ENCODE measurements at places on chromosomes 3 and 15.

- DNase-seq, result no peak
Measured at GRCh38 chr15:58049520-58050227, 15.8 kb downstream of the ALDH1A2 start.

GRCh38 chr3:7787871-7788828 is 713.5 kb upstream of the LMCD1 start:
- no peak for DNase-seq

DNA sequence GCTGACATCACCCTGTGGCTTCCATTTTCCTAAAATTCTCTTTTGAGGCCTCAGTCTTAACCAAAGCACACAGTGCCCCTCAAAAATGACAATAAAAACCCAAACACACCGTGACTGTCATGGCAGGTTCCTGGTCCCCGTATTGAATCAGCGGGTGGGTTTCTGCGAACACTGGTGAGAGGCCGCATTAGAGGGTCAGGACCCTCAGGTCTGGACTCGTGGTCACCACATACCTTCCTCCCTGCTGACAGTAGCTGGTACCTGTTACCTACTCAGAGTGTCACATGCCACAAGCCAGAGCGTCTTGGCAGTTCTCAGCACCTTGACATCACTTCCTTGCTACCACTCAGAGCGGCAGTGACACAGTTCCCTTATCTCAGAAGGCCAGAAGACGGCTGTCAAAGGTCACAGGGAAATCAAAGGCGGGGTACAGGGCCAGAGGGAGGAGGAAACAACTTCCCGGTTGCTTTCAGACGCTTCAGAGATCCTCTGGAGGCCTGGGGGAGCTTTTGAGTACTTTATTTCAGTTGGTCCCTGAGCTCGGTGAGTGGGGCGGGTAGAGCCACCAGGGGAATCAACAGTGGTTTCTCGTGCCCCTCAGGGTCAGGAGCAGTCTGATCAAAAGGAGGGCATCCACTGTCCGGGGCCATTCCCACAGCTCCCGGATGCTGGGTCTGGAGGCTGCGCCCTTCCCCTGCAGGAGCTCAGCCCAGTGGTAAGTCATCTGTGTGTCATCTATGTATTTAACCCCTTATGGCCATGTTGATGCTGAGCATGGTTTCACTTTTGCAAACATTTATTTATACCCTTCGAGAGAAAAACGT is at the start of the genes CCR5AS and CCRL2:
Gene CCR5AS (minus strand): TSS at position 279 of the 824 bp plus-strand sequence.
Gene CCRL2 (plus strand): TSS at position 472 of the 824 bp plus-strand sequence. CDS start 821 bp downstream, outside the sequence.
- peak; percentile 93 for DNase-seq

DNA sequence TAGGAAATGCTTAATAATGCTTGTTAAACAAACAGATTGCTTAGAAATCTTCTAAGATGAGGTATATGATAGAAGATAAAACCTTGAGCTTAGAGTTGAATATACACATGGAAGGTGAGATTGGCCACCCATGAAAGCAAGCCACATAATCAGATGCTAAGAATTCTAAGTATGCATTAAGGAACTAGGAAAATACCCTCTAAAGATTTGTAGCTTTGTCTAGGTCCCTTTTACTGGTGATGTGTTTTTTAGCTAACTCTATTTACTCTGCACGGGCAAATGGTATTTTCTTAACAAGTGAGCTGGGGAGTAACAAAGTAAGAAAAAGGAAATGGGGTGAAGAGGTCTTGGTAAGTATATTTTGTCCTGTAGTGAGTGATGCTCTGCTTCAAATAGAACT is 310.3 kb downstream of the OXSM start:
- no peak for DNase-seq

GRCh38 chr3:197432384-197433127 is 123.2 kb downstream of the BDH1 start:
- no peak for DNase-seq

- no peak for DNase-seq
Measured at GRCh38 chr3:163543662-163544061, 1534.6 kb downstream of the SI start.

DNA sequence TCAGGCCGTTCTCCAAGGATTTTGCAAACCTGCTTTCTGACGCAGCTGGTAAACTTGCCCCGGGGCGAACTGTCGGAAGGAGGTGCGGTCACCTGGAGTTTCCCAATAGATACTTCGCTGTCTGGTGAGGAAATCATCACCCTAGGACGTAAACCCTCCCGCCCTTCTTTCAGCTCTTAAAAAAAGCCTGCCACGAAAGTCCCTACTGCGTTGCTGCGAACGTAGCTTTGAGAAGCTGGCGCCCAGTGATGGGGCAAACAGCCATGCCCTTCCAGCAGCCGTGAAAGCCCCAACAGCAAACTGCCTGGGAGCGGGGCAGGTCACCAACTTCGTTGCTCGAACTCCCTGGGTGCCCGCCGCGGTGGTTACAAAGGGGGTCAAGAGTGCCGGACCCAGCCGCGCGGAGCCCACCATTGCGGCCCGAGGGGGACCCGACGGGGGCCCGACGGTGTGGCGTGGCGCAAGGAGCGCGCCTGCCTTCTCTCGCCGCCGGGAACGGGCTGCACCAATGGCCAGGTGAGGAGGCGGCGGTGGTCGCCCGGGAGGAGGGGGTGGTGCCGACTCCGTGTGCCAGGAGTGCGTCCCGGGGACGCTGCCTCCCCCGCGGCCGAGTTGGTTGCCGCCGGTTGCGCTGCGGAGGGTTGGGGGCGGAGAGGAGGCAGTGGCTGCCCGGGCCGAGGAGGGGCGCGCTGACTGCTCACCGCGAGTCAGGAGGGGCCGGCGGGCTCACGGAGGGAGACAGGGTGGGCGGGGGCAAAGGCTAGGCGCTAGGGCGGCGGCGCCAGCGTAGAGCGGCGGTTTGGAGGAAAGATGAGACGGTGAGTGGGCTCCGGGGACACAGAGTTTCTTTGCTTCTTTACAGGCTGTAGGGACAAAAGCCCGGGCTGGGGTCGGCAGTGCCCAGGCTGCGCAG is at the start of gene PHLDB2:
Gene PHLDB2 (plus strand): TSS at position 205 of the 913 bp plus-strand sequence. CDS start 24,813 bp downstream, outside the sequence.
- peak; percentile 51 for DNase-seq

- DNase-seq, result no peak
Measured at GRCh38 chr3:172676196-172676922, 34.5 kb downstream of the NCEH1 start.

DNA sequence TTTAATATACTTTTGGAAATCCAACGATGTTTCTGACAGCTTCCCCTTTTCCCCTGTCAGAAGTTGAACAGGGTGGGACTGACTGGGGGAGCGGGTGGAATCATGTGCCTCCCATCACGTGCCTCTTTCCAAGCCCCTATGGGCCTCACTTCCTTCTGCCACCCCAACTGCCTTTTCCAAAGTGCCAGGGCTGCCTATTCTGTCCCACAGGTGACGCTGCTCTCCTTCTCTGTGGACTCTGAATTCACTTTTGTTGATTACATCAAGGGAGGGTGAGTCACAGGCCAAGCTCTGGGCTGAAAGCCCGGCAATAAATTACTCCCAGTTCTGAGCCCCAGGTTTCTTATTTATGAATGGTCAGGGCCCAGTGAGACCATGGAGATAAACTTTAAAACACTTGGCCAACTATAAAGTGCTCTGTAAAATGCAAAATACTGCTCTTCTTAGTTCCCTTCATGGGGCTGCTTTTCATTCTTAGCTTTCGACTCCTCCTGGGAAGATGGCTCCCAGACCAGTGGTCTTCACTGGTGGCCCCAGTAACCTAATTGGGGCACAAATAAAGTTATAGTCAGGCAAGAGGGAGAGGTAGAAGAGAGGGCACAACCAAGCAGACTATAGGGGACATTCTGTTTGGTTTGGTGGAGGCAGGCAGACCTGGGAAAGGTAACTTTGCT is 12.3 kb downstream of the CPNE9 start:
- DNase-seq, result peak; percentile 78

GRCh38 chr3:128112357-128112968 is 11.1 kb downstream of the RUVBL1 start:
- DNase-seq, result no peak

DNA sequence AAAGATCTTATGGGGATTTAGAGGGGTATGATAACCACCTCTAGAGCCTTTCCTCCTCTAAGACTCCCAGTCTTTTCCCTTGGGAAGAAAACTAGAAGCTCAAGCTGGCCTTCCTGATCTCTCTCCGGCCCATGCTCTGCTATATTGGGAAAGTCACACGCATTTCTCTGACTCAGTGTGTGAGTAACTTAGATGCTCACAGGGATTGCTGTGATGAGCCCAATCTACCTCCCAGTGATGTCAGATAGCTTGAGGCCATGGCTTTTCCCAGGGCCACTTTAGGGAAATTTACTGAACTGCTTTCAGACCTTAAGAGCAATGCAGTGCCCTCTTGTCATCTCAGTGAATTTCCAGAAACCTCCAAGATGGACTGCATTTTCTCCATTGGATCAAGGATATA is 8.6 kb upstream of the ST8SIA2 start:
- DNase-seq, result no peak

DNA sequence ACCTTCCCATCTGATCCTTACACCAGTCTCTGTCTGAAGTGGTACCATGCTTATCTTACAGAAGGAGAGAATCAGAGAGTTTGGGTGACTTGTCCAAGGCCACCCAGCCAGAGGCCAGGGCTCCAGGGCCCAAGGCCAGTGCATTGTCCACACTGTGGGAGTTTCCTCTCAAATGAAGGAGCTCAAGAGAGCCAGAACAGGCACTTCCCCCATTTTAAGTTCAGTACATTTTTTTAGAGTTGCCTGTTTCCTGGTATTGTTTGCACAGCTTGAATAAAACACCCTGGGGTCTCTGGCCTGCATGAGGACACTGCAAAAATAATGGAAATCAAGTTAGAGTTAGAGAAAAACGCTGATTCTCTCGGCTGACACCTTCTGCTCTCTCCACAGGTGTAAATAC is 284.0 kb downstream of the SQOR start:
- no peak for DNase-seq

- DNase-seq, result no peak
Measured at GRCh38 chr15:79463043-79463780, 31.1 kb downstream of the MINAR1 start.

- no peak for DNase-seq
Measured at GRCh38 chr3:38397320-38397719, 50.7 kb downstream of the XYLB start.

GRCh38 chr3:77588863-77589262 is 549.0 kb downstream of the ROBO2 start:
- DNase-seq, result no peak

DNA sequence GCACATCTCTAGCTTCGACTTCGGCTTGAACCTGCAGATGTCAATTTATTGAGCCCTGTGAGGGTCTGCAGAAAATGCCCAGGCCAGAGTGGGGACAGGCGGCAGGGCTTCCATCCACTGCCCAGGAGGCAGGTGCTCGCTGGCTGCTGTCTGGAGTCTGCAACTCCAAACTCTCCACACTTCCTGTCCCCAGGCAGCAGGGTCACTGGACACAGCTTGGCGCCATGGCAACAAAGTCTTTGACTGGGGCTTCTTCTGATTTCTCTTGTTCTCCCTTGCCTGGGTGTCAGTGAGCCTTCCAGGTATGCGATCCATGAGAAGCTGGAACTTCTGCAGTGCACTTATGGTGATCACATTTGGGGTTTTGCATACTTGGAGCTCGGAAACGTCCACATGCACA is 33.5 kb downstream of the SV2B start:
- DNase-seq, result no peak

DNA sequence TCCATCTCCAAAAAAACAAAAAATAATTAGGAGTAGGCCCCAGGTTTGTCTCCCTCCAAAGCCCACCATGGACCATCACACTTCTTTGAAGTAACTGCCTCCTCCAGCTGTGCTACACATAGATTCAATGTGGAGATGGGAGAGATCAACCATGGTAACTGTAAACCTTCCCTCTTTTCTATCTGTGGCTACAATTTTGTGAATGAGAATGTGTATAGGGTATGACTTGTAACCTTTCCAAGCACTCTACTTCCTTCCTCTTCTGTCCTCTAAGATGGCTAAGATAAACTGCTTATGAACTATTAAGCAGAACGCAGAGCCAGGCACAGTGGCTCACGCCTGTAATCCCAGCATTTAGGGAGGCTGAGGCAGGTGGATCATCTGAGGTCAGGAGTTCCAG is 55.5 kb upstream of the ATP11B start:
- no peak for DNase-seq

DNA sequence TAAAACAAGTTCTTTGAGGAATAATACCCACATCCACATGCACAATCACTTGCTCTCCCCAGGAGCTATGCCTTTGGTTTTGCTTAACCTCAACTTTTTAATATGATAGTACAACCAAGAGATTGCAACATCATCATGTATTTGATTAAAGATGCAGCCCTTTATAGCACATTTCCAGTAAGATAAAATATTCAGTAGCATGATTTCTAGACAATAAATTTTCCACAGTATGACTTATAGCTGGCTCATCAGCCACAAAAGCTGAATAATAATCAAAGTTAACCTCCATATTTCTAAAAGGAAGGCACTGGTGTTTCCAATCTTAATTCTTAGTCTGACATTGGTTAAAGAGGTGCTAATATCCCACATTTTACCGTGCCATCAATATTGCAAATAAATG is 622.5 kb downstream of the TBL1XR1 start:
- DNase-seq, result no peak

All from left colon (tissue), 2 donors.